ENCODE measurements at places on chromosomes 12 and 14.

GRCh38 chr14:34453226-34453625 is 8.8 kb downstream of the SPTSSA start:
- no peak for DNase-seq

- no peak for DNase-seq
Measured at GRCh38 chr12:129401572-129401971, 502.3 kb downstream of the TMEM132D start.

DNA sequence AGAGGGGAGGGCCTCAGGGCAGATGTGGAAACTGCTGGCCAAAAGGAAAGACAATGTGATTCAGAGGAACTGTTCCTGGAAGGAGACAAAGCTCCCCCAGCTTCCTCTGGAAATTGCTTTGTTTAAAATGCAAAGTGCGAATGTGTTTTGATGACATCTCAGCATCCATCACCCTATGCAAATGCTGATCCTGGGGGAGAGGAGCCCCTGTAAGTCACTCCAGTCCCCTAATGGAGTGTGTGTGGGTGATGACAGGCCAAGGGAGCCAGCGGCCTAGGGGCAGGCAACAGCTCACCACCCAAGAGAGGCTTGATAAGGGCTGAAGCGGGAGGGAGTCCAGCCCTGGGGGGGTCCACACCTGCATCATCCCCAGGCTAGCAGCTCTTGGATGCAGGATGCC is 134.2 kb downstream of the ESRRB start:
- DNase-seq, result no peak

DNA sequence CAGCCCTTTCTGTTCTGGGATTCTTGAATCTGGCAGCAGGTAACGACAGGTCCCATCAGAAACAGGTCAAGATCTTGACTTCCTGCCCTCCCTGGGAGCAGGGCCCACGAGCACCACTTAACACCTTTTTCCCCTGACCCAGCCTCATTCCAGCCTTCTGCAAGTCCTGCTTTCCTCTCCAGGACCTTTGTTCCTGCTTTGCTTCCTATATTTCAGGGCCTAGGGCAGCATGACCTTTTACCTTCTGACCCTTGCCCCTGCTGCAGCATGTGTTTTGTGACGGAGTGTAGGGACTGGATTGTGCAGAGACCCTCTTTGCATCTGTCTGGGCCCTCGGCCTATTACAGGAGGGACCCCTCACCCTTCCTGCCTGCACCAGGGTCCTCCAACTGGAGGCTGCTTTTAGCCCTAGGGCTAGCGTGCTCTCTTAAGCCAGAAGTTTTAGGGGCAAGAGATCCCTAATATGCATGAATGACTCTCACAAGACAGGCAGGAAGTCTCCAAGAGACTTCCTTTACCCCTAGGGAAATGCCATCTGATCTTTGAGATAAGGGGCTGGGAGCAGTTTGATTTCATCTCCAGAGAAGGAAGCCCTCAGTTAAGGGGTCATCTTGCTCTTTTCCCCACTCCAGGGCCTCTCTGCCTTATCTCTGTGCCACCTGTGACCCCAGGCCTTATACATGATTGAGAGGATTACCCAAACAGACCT is 209.4 kb upstream of the BCL2L14 start:
- no peak for DNase-seq

- DNase-seq, result no peak
Measured at GRCh38 chr12:108713471-108713870, 17.8 kb downstream of the CORO1C start.

DNA sequence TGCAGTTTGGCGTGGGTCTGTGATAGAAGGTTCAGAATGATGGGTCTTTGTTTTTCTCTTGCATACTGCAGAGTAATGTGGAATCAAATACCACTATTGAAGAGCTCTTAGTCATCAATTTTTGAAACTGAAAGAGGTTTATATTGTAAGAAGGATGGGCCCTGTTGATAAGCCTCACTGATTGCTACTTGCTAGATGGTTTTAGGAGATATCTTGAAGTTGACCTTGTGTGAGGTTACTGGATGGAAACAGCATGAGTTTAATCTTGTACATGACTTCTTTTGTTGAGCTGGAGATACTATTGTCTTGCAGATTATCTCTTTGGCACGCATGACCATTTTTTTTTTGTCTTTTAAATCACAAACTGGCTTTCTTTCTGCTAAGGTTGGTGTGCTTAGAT is 13.8 kb downstream of the BICD1 start:
- DNase-seq, result no peak

DNA sequence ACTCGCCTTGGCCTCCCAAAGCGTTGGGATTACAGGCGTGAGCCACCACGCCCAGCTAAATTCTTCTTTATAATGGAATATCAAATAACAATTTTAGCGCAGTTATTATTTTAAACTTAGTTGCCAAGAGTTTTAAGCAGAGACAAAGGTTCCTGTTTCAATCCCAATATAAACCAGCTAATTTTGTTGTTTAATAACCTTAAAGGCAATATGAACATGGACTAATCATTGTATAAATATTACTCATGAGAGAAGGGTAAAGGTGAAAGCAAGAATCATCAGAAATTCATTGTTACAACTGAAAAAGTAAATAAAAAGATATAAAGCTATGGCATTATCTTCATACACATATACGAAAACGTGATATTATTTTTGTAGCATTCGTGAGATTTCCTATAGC is 8.2 kb downstream of the DTD2 start:
- no peak for DNase-seq

GRCh38 chr14:101709962-101710931 is 51.3 kb upstream of the PPP2R5C start:
- no peak for DNase-seq

- DNase-seq, result no peak
Measured at GRCh38 chr12:712172-712863, 40.1 kb upstream of the WNK1 start.

DNA sequence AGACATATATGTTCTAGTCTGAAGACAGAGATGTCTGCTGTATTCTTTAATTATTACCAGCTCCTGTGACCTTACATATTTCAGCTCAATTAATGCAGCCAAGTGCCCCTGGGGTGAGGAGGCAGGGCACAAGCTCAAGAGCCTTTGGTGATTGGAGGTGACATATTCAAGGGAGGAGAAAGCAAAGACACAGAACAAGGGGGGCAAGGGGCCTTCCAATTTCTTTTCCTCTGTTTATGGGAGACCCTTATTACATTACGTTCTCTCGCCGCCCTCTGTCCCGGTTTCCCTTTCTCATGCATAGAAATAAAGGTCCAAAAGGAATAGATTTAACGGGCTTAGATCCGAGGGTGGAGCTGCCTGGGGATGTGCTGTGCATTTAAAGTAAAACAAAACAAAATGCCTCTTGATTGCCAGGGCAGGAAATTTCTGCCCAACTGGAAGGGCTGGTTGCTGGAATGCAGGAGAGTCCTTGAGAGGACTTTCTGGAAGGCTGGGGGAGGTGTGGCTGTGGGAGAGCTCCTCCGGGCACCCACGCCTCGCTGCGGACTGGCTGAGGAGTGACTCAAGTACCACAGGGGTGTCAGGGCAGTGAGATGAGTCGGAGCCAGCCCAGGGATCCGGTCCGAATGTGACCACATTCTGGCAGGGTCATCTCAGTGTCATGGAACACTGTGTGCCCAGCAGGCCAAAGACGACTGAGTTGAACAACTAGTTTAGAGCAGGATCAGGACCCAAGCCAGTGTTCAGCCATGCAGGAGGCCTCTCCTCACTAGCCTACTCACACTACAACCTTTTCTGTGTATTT is 32.1 kb upstream of the GSG1 start:
- no peak for DNase-seq

DNA sequence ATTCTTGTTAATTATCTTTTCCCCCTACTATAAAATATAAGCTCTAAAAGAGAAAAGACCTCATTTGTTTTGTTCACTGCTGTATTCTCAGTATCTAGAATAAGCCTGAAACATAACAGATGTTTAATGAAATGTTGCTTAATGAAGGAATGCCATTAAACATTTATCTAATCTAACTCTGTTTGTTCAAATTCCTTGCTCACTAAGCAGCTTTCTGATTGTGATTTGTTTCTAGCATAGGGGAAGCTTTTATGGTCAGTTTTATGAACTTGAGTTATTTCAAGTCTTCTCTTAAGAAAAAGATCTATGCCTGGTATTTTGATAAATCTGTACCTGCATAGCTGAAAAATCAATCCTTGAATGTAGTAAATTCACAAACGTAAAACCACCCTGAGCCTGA is 308.6 kb downstream of the CCDC91 start:
- DNase-seq, result no peak

DNA sequence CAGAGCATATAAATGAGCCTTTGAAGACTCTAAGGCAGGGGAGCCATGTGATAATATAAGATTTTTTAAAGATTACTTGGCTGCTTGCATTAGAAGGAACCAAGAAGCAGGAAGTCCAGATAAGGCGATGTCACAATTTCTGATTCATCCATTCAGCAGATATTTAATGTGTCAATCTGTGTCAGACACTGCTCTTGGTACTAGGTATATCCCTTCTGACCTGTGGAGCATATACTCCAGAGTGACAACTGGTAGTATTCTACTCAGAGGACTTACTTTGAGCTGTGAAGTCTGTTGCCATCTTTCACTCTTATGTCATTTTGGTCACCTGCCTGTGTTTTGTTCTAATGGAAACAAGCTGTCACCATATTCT is 10.7 kb downstream of the EID3 start:
- no peak for DNase-seq

DNA sequence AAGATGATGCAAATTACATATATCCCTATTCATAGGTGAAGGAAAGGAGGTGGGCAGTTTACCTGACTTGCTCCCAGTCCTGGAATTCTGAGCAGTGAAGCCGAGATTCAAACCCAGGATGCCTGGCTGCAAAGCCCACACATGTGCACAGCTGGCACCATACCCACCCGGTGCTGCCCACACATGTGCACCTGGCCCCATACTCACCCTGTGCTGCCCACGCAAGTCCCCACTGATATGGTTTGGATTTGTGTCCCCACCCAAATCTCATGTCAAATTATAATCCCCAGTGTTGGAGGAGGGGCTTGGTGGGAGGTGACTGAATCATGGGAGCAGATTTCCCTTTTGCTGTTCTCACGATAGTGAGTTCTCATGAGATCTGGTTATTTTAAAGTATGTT is 179.2 kb upstream of the C14orf180 start:
- DNase-seq, result no peak

- DNase-seq, result no peak
Measured at GRCh38 chr12:53613821-53614220, 12.4 kb downstream of the ATF7 start.

- no peak for DNase-seq
Measured at GRCh38 chr12:132946246-132946820, 9.8 kb downstream of the ZNF605 start.

DNA sequence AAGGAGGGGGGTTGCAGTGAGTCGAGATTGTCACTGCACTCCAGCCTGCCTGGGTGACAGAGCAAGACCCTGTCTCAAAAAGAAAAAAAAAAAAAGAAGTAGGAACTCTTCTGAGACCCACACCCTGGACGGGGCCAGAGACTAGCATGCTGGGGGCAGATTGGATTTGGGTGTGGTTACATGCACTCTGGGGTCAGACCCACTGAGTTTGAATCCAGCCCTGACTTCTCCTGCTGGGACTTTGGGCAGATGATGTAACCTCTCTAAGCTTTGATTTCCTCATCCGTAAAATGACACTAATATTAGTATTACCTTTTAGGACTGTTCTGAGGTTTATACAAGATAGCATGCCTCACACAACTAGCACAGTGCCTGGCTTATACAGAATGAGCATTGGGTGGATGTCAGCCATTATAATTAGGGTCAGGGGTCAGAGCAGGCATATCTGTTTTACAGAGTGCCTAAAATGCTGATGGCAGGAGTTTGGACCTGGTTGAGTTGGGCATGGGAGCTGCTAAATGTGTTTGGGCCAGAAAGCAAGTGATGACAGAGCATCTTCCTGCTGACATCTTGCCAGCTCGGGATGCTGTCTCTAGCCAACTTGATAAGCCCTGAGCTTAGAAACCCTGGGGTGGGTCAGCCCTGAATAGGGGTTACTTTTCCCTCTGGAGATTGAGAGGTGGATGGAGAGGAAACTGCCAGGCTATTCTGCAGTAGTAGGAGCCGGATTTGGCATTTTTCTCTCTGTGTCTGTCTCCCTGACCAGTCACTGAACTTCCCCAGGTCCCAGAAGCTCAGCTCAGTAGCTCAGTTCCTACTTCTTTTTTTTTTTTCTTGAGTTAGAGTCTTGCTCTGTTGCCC is 15.5 kb downstream of the TPCN1 start:
- DNase-seq, result no peak

Measured in activated T-cell treated with anti-CD3 and anti-CD28 coated beads, Interleukin-2, amount 50 U/mL, for 4 hours (primary cell).